ENCODE measurements at places on chromosomes 3 and 15.

- DNase-seq, result peak; percentile 79
Observed at GRCh38 chr3:45226206-45226915, at the start of gene TMEM158. TSS of gene TMEM158 (minus strand) at chr3:45226287. CDS start at chr3:45226027, 260 bp downstream.

GRCh38 chr3:153897025-153897723 is 224.0 kb upstream of the ARHGEF26 start:
- no peak for DNase-seq

DNA sequence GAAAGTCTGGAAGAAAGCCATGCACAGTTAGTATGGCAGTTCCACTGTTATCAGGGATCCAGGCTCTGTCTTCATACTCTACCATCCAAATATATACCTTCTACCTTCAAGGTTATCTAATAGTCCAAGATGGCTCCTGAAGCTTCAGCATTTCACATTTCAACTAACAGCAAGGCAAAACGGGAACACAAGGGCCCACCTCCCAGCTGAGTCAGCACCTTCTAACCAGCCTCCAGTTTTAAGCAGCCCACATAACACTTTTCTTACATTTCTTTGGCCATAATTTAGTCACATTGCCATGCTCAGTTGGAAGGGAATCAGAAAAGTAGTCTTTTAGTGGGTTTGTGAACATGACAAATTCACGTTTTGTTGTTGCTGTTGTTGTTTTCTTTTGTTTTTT is 15.4 kb upstream of the MSL2 start:
- no peak for DNase-seq

- DNase-seq, result peak; percentile 33
Observed at GRCh38 chr15:84598993-84599392, 1.8 kb upstream of the ZSCAN2 start.

DNA sequence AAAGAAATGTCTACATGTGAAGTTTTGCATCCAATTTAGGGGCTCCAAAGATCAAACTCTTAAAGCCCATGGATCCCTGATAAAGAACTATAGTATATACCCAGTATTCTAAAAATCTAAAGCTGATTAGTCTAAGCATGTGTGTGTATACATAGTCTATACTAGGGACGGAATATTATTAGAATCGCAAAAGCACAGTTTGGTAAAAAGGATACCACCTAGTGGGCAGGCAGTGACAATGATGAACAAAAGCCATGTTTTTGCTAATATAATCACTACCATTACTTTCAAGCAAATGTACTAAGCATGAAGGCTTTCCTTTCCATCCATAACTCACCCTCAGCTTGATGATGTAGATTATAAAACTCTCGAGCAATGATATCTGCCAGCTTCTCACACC is 16.5 kb downstream of the POLQ start:
- DNase-seq, result no peak

GRCh38 chr3:30504939-30505338 is 101.5 kb upstream of the TGFBR2 start:
- DNase-seq, result no peak

DNA sequence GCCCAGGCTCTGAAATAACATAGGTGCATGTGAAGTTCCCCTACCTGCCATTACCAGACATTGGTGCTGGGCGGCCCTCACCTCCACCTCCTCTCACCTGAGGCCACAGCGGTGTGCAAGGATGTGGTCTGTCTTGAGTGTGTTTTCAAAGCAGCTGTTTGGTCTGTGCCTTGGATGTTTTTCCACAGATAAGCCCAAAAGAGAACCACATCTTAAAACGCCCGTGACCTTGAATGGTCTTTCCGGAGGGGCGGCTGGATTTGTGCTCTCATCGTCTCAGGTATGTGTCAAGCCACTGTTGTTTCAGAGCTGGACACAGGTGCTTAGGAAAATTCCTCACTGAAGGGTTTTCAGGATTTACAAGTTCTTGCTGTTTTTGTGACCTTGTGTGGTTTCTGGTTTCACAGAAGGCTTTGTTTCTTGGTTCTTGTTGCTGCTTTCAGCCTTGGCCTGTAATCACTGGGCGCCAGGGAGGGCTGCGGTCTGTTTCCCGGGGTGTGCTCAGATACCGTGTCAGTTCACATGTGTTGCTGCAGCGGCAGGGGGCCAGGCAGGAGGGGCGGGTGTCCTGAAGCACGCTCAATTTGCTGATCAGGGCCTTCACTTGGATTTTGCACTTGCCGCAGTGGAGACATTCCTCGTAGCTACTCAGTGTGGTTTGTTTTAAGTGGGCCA is 128.4 kb downstream of the IGF1R start:
- no peak for DNase-seq

DNA sequence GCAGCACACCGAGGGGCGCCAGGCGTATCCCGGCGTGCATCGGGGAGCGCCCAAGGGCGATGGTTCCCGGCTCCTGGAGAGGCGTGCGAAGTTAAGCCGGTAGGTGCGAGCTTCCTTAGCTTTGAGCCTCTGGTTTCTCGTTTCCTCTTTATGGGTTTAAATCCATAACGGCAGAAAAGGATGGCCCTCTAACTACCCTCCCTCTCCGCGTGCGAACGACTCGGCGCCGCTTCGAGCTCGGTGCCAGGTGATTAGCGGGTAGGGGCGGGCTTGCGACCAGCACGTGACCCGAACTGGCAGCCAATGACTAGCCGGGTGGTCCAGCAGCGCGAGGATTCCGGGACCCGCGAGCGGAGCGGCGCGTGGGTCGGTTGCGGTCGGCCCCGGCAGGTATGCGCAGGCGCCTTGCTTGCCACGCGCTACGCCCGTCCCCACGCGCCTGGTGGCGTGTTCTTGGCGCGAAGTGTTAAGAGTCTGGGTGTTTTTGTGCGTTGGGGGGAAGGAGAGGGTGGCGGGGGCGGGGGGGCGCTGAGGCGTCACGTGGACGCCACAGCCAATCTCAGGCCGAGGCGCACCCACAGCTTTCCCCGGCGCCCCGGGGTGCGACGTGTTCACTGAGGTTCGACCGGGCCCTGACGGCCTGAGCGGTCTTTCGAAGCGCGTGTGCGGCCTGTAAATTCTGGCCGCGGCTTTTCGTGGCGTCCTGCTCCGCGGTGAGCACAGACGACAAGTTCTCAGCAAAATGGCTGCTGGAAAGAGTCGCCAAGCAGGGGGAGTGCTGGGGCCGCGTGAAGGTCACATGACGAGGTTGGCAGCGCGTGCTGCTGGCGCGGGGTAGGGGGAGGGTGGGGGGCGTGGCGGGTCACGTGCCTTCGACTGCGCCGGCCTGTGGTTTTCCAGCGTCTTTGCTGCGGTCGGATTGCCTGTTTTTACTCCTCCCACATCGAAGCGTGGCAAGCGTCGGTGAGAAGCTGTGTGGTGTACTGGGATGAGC is 38.7 kb upstream of the MGA start:
- peak; percentile 90 for DNase-seq

DNA sequence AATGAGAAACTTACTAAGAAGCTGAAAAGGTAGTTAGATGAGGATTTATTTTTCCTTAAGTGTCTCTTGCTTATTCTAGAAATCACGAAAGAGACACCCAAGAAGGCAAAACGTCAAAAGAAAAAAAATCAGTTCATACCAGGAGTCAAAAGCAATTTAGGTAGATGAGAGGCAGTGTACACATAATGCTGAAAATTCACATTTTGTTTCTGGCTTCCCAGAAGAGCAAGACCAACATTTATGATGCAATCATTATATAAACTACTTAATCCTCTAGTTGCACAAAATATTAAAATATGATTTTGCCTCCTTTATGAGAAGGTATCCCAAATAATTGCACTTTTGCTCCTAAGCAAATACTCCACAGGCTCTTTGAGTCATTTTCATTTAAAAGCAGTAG is 228.0 kb downstream of the FMN1 start:
- no peak for DNase-seq

Measured in nucleus accumbens (tissue), 56 donors.